ENCODE measurements at places on chromosomes 4 and X. TPM values are rescaled to one million over a fixed set of nuclear protein-coding genes. Genes with fewer than 3 reads are reported as not detected.

H2BW2 gene
- total RNA-seq, result not detected

APLN gene
- total RNA-seq, result 0.43 TPM

S100P gene
- total RNA-seq, result not detected

DNA sequence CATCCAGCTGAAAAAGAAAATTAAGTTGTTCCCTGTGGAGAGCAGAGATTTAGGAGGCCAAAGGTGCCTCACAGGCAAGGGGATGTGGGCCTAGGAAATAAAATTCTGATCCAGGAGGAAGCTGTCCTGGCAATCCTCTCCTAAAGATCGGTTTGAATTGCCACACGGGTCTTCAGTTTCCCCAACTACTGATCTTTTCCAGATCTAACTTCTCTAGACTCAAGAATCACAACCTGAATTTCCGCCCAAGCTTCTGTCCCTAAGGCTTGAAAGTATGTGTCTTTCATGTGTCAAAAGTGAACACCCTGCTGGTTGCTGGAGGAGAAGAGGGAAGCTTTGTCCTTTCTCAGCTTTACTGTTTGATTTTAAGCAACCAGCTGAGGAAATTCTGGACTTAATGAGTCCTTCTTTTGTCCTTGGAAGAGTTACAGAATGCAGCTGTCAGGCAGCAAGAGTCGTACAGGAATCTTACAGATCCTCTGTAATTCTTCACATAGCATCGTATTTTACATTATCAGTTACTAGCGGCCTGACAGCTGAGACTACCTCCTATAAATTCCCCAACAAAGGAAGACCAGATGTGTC is 93.8 kb downstream of the INPP4B start:
- peak; percentile 9 for DNase-seq

DNA sequence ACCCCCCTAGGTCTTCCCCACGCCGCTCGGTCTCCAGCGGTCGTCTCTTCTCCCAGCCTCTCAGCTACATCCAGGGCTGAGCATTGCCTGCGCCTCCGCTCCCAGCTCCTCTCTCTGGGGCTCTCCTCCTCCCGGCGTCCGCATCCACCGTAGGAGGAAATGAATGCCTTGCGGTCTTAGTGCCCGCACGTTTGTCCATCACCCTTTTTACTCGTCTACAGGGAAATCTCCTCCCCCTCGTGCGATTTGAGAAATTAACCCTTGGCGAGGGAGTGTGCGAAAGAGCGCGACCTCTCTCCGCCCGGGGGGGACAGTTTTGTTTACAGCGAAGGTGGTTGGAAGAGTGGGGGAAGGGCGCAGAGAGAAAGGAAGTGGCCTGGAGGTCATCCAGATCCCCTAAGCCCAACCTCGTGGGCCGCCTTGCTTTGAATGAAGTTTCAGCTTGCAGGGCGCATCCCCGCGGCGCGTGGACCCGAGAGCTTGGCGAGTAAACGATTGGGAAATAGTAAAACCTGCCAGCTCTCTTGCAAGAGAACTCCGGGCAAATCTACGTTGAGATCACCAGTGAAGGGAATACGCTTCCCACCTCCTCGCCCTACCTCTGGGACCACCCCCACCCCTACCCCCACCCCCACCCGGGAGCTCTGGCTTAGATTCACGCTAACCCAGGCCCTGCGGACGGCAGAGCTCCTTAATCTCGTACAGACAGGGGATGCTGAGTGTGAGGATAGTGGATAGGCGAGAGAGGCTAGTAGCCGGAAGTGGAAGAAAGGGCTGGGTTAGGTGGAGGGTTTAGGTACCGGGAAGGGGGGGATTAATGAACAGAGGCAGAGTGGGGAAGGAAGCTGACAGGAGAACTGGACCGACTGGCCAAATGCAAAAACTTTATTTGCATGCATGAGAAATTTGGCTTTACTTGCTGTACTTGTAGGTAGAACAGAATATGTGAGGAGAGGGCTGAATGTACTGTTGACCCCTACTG is at the start of gene ELOVL6:
Gene ELOVL6, minus strand, starts transcription at position 181 of the 982 bp plus-strand sequence. CDS start 280 bp downstream, outside the sequence.
- DNase-seq, result peak; percentile 79

DNA sequence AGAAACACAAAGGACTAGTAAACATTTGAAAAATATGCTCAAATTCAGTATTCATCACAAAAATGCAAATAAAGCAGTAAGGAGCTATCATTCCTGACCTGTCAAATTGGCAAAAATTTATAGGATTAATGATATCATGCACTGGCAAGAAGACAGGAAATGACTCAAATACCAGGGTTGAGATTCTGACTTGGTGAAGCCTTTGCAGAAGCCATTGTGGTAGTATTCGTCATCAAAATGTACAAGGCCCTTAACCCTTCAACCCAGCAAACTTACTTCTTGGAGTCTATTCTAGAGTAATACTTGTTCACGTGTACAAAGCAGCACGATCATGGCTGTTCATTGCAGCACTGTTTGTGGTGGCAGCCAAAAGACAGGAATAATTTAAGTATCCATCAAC is 132.4 kb downstream of the ENOX2 start:
- peak; percentile 46 for DNase-seq

- no peak for DNase-seq
Observed at GRCh38 chrX:46793386-46794143, 34.6 kb upstream of the SLC9A7 start.

DNA sequence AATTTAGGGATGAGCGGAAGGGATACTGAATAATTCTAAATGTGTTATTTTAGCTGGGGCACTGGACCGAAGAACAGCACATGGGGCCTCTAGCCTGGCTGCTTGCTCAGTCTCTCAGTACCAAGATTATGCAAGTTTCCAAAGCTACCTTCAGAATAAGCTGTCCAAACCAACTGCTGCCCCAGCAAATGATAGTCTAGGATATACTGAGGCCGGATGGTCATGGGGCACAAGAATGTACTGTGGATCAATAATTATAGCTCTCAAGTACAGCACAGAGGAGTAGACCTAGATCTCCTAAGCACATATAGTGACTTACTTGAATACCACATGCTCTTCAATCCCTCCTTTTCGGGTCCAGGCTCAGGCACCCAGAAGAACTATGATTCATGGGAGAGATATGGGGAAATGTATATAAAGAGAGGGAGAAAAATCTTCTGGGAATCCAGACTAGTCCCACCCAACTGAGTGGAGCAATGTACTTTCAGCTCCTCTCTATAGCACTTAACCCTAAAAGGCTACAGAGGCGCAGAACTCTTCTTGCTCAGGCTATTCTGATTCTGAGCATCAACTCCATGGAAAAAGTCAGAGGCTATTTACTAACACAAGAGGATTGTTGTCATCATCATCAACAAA is 160.3 kb upstream of the GPC4 start:
- no peak for DNase-seq

- DNase-seq, result no peak
Observed at GRCh38 chrX:30863974-30864373, 25.1 kb downstream of the TAB3 start.

GRCh38 chr4:139853309-139853708 is 187.7 kb downstream of the MGST2 start:
- no peak for DNase-seq

- no peak for DNase-seq
Observed at GRCh38 chrX:30637874-30638815, 15.1 kb upstream of the GK start.

DNA sequence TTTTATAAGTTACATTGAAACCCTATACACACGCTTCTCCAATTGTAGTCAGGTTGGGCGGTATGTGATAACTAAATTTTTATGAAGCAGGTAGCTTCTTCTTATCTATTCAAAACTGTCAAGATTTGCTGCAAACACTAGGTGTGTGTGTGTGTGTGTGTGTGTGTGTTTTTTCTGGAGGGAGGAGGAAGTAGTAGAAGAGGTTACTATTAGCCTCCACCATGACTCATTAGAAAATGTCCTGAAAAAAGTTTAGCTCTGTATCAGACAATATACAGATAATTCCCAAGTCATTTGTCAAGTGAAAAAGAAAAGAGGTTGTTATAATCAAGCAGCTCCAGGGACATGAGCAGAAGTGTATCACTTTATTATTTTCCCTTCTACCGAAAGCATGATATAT is 33.9 kb downstream of the PCDH7 start:
- DNase-seq, result no peak

- DNase-seq, result no peak
Observed at GRCh38 chr4:73193155-73193554, 65.4 kb downstream of the ANKRD17 start.
